ENCODE measurements at places on chromosomes 16 and 17.
A peak's percentile ranks its signal among the peaks of the same experiment; 100 is the strongest.

DNA sequence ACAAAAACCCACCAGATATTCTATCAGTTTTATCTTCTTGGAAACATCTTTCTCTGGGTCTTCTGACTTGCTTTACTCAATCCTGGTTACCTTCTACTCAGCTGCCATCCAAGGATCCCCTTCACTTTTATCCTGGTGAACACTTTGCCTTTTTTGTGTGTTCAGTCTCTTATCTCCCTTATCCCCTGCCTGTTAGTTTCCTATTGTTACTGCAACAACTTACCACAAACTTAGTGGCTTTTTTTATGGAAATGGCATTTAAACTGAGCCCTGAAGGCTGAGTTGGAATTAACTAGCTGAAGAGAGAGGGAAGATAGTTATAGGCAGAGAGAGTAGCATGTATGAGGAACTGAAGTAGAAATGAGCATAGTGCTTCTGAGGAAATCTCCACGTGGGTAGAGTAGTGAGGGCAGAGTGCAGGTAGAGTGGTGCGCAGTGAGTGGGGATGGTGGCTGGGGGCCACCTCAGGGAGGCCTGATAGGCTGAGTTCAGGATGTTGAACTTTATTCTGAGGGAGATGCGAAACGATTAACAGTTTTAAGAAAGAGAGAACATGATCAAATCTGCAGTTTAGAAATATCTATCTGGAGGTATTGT, 26.3 kb downstream of the TANGO6 start:
- H3K36me3 ChIP-seq: peaks cover 23% of the 10 kb centered on the region
- no peaks in the 10 kb centered on the region for H3K4me1 ChIP-seq
- H3K27me3 ChIP-seq: no peaks in the 10 kb centered on the region
- no peak overlapping the region for H3K27ac ChIP-seq

- H3K27me3 ChIP-seq: no peaks in the 10 kb centered on the region
- peaks cover 36% of the 10 kb centered on the region for H3K4me1 ChIP-seq
- no peak for DNase-seq
- H3K4me3 ChIP-seq: no peak overlapping the region
These were observed 17.8 kb downstream of the ST6GALNAC2 start for GRCh38 chr17:76567634-76568432.

GRCh38 chr17:20085283-20085845, 76.2 kb downstream of the SPECC1 start:
- DNase-seq: no peak
- H3K27ac ChIP-seq: no peak overlapping the region
- H3K4me3 ChIP-seq: no peak overlapping the region
- no peaks in the 10 kb centered on the region for H3K27me3 ChIP-seq
- H3K36me3 ChIP-seq: no peaks in the 10 kb centered on the region

DNA sequence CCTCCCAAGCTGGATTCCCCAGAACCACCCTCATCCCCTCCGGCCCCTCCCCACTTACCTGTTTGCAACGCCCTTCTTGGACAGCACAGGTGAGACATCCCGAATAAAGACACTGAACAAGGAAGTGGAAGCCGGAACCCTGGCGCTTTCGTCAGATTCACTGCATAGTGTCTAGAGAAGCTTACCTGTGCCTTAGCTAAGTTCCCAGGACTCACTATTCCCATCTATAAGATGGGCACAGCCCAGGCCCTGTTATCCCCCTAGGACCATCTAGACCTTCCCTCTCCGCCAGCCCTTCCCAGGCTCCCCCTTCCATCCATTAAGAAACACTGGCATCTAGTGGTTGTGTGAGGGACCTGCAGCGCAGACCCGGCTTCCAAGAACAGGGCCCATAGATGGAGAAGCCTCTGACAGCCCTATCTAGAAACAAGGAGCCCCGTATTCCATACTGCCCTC, 26.9 kb upstream of the RPL38 start:
- no peaks in the 10 kb centered on the region for H3K4me1 ChIP-seq
- H3K27ac ChIP-seq: no peak overlapping the region
- peaks cover 38% of the 10 kb centered on the region for H3K27me3 ChIP-seq
- no peak overlapping the region for H3K4me3 ChIP-seq
- H3K36me3 ChIP-seq: no peaks in the 10 kb centered on the region
- DNase-seq: peak; percentile 16

DNA sequence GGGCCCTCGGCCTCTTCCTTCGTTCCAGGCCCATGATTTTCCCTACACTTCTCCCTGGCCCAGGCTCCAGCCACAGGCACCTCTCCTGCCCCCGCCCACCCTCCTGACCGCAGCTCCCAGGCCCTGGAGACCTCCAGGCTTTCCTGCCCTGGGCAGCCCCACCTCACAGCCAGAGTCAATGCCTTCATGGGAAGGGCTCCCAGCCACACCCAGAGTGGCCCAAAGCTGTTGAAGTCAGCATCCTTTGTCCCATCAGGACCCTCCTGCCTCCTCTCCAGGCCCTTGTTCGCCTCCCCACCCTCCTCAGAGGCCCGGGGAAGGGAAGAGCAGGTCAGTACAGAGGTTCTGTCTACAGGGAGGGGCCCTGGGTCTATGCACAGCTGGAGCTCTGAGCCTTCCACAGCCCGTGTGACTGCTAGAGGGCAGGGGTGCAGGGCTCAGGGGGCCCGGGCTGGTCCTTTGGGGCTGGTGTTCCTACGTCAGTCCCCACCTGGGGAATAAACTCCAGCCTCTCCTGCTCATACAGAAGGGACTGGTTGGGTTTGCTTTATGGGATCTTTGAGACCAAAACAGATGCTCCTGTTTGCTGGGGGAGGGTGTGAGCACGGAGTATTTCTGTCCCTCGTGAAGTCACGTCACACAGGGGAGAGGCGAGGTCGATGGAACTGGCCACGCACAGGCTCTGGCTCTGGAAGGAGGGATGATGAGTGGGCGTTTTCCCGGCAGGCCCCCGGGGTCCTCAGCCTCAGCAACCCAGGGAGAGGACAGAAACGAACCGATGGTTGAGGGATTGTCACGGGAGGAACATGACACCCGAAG, 20.3 kb downstream of the TRARG1 start:
- peaks cover 14% of the 10 kb centered on the region for H3K27me3 ChIP-seq
- peaks cover 35% of the 10 kb centered on the region for H3K4me1 ChIP-seq
- DNase-seq: no peak
- no peaks in the 10 kb centered on the region for H3K36me3 ChIP-seq
- H3K4me3 ChIP-seq: no peak overlapping the region

GRCh38 chr16:90072442-90073105, 4.6 kb downstream of the PRDM7 start:
- no peak overlapping the region for H3K27ac ChIP-seq
- H3K4me1 ChIP-seq: peaks cover 15% of the 10 kb centered on the region
- H3K27me3 ChIP-seq: no peaks in the 10 kb centered on the region

GRCh38 chr17:43579566-43580140, 33.5 kb upstream of the ETV4 start:
- no peak overlapping the region for H3K4me3 ChIP-seq
- peaks cover 13% of the 10 kb centered on the region for H3K27me3 ChIP-seq
- no peak overlapping the region for H3K27ac ChIP-seq
- no peaks in the 10 kb centered on the region for H3K36me3 ChIP-seq
- DNase-seq: no peak
